ENCODE measurements at places on chromosomes 13 and 19. TPM values are rescaled to one million over a fixed set of nuclear protein-coding genes. Genes with fewer than 3 reads are reported as not detected.

CEACAM5 gene
- total RNA-seq: 0.19 TPM

ZNF675 gene
- total RNA-seq: 3.3 TPM

ATP4A gene
- total RNA-seq: not detected

FLT3 gene
- total RNA-seq: 0.05 TPM

NLRP11 gene
- total RNA-seq: not detected

DNA sequence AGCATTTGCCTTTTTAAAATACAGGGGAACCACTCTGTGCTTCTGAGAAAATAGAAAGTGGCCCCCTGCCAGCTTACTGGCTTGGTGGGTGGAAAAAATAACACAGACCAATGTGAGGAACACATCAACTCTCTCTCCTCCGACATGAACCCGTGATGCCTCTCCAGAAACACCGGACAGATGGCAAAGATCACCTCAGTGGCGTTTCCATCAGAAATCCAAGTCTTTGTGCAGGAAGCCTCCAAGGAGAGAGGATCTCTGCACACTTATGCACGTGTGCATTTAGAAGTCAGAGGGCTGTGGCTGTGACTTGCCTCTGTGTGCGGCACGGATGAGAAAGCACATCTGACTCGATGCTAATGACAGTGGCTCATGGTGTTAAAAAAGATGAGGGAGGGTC is 112.3 kb upstream of the KLF12 start:
- peak; percentile 18 for DNase-seq

- DNase-seq: no peak
These were observed 43.4 kb upstream of the MAP3K10 start for GRCh38 chr19:40147693-40148347.

DNA sequence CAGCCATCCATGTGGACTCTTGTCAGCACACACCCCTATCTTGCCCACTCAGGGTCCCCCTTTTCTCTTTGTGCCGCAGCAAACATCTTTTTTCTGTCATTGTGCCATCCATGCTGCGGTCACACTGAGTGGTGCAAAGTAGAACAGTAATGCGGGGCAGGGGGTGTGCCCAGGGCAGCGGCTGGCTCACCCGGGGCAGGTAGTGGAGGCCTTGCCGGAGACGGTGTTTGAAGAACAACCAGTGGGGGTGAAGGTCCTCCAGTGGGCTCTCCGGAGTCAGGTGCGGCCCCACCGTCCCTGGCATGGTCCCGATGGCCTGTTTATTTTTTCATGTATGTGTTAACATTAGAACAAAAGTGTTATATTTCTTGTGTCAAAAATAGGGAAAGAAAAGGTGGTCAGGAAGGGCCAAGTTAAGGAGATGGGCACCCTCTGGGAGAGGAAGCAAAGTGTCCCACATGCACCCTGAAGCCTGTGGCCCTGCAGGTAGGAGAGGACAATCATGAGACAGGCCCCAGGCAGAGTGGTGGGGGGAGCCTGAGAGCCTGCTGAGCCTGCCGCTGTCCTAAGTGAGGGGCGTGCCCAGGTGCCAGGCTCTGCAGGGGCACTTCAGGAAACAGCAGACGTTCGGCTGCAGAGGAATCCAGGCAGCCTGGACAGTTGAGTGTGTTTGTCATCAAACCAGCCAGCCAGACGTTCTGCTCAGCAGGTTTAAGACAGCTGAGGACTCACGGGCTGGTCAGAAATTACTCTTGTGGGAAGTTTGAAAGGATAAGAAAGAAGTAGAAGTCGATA is 12.3 kb downstream of the TSSK6 start:
- DNase-seq: no peak

DNA sequence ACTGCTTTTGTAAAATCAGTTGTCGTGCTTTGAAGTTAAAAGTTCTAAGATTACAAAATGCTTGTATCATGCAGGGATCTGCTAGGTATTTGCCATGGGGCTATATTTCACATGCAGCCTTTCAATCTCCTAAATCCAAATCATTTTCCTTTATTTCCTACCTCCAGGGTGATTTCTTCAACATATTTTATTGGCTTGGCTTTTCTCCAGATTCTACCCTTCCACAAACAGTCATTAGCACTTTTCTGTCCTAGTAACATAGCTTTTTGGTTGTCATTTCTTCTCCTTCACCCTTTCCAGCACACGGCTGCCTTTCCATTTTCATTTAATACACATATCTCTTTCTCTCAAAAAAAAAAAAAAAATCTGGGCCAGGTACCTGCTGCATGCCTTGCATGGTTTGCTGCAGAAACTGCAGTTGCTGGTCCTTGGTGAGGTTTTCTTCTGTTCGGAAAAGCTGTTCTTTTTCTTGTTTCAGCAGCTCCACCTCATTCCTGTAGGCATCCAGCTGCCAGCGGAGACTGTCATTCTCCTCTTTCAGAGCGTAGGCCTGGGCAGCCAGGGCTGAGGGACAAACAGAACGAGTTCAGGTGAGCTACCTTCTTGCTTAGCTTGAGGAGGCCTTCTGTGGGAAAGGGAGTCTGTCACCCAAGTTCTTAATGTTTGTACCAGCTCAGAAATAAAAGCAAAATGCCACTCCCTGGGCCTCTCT is 274.7 kb downstream of the DNAJC15 start:
- DNase-seq: no peak

- peak; percentile 32 for DNase-seq
These were observed 51.3 kb downstream of the WDR87 start for GRCh38 chr19:37855098-37855497.

DNA sequence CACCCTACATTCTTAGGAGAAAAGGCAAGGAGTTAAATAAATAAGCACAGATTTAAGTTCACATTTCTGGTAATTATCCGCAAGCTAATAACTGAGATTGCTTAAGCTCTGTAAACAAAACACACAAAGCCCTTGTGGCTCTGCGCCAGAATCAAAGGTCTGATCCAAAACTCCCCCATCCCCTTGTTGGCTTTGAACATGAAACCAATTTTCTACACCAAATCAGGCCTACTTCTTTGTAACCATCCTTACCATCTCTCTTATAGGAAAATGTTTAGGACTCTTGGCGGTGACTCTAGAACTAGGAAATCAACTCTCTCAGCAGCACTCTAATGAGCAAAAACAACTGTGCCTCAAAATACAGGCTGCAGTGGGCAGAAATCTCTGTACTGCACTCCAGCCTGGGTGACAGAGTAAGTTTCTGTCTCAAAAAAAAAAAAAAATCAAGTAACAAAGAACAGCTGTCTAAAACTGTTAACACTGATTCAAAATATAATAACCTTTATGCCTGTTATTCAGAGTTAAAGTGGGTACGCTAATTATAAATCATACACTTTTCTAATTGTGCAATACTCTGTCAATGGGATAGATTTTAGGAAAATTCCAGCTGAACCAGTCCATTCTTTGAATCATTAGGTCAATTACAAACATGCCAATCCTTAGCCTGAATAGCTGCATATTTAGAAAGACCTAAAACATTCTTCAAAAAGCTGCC is 25.8 kb downstream of the ABCC4 start:
- no peak for DNase-seq

DNA sequence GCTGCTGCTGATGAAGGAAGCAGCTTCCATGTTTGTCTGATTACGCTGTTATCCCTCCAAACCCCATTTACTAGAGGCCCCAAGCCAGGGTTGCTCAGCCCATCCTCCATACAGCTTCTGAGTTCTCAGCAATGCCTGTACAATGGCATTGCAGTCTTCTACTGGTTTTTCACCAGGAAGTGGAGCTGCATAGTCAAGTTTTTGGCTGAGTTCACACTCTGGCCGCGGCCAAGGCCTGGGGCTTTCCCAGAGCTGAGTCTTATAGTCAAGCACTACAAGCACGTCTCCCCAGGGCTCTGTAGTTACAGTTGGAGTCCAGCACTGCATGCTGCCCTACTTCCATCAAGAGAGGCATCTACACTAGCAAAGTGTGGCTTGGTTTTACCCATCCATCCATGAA is 182.5 kb downstream of the POU4F1 start:
- peak; percentile 34 for DNase-seq

- DNase-seq: no peak
These were observed 458.7 kb downstream of the MYO16 start for GRCh38 chr13:109087916-109088623.

- no peak for DNase-seq
These were observed 436.6 kb upstream of the KLF12 start for GRCh38 chr13:74570834-74571233.

GRCh38 chr13:24184882-24185281 is 24.4 kb downstream of the SPATA13 start:
- no peak for DNase-seq

DNA sequence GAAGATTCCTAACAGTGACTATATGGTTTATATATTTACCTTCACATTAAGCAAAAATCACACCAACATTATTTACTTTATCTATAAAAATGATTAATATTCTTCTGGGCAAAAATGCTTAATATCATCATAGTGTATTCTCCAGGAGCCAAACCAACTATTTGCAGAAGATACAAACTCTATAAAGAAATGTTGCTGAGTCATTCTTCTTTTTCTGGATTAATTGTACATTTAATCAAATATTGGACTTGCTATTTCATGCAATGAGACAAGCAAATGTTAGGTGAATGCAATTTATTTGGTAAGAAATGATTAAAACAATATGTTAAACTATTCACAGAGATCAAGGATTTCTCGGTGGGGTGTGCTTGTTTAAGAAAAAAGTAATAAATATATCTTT is 1075.8 kb downstream of the PCDH9 start:
- no peak for DNase-seq

GRCh38 chr13:56864451-56864850 is 276.3 kb upstream of the PRR20A start:
- no peak for DNase-seq

GRCh38 chr13:95604556-95604915 is 40.0 kb downstream of the DZIP1 start:
- no peak for DNase-seq

- no peak for DNase-seq
These were observed 170.7 kb upstream of the TSHZ3 start for GRCh38 chr19:31519908-31520307.

GRCh38 chr19:21824679-21825078 is 11.3 kb downstream of the ZNF43 start:
- no peak for DNase-seq

DNA sequence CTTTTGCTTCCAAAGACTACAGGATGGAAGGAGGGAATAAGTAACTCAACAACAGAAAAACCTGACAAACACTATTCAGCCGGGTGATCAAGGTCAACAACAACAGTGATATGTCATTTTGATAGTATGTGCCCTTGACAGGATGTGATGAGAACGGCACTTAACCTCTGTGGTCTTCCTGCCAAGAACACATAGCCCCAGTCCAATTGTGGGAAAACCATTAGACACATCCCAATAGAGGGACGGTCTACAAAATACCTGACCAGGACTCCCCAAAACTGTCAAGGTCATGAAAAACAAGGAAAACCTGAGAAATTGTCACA is 43.1 kb upstream of the AMER2 start:
- no peak for DNase-seq

DNA sequence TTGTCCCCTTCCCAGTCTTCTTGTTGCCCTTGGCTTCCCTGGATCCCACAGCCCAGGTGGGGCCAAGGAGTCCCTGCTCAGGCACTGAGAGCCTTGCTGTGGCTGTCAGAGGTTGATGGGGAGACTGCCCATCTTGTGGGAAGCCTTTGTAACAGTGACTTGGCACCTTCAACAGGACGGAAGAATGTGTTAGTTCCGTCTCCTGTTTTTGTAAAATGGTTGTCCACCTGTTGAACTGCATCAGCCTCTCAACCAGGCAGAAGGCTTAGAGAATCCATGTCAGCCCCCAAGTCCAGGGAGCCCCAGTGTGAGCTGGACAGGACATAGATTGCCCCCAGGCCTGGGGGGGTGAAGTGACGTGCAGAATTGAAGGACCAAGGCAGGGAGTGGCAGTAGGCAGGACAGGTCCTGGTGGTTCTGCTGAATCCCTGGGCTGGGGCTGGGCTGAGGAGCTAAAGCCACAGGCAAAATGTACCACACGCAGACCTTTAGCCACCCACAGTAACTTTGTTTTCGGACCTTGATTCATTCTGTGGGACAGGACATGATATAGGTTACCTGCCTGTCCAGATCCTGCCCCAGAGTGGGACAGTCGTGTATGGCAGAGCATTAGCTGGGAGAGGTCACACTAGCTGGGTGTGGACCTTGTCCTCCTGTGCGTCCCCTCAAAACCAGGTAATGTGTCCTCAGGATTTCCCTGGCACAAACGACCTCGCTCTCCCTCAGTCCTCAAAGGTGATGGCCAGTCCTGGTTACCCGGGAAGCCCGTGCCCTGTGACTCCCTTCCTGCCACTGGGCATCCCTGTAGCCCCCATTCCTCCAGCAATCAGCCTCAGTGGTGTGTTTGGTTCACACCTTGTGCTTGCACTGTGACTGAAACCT is 47.0 kb downstream of the GATAD2A start:
- DNase-seq: no peak

- no peak for DNase-seq
These were observed 26.8 kb downstream of the PIAS4 start for GRCh38 chr19:4034048-4035017.

DNA sequence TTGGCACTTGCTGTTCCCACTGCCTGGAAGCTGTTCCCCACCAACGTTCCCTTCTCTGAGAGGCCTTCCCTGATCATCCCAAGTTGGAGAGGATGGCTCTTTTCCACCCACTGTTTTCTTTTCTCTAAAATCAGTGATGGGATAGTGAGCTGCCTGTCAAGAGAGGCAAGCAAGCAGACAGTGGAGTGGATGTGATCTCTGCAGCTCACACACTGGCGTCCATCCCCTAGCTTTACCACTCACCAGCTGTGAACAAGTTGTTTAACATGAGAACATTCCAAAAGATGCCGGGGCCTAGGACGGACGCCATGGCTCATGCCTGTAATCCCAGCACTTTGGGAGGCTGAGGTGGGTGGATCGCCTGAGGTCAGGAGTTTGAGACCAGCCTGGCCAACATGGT is 28.0 kb upstream of the SEMA6B start:
- DNase-seq: no peak

DNA sequence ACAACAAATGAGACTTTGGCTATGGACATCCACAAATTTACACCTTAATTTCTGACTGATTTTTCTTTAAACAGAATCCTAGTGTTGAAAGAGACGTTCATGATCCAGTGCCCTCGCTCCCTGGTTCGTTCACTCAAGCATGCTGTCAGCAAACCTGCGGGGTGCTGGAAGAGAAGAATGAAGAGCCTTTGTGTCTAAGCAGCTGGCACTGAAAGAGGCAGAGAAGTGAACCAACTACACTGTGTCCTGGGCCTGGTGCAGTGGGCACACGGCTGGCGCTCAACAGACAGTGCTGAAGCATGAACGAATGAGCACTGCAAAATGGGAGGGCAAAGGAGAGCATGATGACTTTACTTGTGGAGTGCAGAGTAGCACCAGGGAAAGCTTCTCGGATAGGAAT is 46.8 kb downstream of the MIPEP start:
- no peak for DNase-seq

- DNase-seq: no peak
These were observed 32.8 kb downstream of the SLC15A1 start for GRCh38 chr13:98719527-98720250.

GRCh38 chr19:3343619-3344502 is 22.5 kb upstream of the NFIC start:
- DNase-seq: peak; percentile 83

GRCh38 chr19:10760273-10760944 is 42.5 kb downstream of the DNM2 start:
- DNase-seq: no peak

DNA sequence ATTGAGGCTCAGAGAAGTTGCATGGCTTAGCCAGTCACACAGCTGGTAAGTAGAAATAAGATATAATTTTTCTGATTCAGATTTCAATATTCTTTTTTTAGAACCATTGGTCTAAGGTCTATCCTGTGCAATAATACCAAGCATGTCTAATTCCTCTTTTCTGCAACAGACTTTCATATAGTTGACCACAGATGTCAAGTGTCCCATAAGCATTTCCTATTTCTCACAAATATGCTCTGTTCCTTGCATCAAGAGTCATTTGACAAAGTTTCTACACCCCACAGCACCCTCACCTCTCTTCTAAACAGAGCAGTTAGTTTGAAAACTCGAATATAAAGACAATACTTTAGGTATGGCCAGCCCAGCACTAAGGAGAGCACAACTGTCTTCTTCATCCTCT is 26.8 kb upstream of the SACS start:
- no peak for DNase-seq

Data from left ventricle myocardium inferior (tissue), 1 donor.